Hematopoietic multipotent progenitor cell treated with erythropoietin and hydrocortisone succinate and interleukin-3 and kit ligand, for 15 days (in vitro differentiated cells): ENCODE measurements at places on chromosomes 2 and 18.
A peak's percentile ranks its signal among the peaks of the same experiment; 100 is the strongest.

- DNase-seq = peak; percentile 5
Measured at GRCh38 chr2:65527451-65528240, 95.2 kb upstream of the SPRED2 start.

GRCh38 chr2:215712871-215713790, 277.3 kb upstream of the FN1 start:
- no peak for DNase-seq

GRCh38 chr2:215059724-215060123, 78.7 kb downstream of the ABCA12 start:
- no peak for DNase-seq

DNA sequence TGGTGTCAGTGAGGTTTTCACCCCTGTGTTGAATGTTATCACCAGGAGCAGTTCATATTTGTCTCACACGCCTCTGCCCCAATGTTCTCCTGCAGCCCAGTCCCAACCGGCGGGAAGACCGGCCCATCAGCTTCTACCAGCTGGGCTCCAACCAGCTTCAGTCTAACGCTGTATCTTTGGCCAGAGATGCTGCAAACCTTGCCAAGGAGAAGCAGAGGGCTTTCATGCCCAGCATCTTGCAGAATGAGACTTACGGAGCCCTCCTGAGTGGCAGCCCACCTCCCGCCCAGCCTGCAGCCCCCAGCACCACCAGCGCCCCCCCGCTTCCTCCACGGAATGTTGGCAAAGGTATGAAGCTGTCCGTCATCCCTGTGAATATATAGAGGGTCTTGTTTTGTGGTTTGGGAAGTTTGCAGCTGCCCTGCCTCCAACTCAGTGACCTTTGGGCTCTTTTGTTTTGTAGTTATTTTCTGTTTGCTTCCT, 35.1 kb downstream of the ITGB1BP1 start:
- no peak for DNase-seq
